ENCODE measurements at places on chromosomes 6 and 20.

DNA sequence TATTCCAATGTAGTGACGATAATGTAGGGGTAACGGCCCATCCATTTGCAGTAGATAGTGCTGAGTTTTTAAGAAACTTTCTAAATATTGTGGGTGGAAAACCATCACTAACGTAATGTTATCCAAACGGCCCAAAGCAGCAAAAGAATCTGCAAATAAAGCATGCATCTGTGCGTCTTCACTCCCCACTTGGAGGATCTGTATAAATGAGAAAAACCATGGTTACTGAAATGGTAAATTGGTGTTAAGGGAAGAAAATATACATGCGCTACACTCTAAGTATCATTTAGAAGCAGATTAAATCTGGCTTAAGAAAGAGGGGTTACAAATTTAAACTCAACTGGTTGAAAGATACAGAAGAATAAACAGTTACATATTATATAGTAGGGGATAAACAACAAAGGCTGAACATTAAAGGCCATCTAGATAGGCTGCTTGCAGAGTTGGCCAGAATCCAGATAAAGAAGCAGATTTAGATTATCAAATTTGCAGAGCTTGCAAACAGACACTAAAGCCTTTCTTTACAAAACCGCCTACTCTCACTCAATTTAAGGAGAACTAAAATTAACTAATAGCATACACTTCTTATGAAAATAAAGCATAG, 93.3 kb downstream of the SESN1 start:
- H3K27me3 ChIP-seq, result no peaks in the 10 kb centered on the region
- H3K36me3 ChIP-seq, result peaks cover 4% of the 10 kb centered on the region
- H3K4me3 ChIP-seq, result no peak overlapping the region
- DNase-seq, result no peak
- no peak overlapping the region for H3K27ac ChIP-seq
- H3K4me1 ChIP-seq, result peaks cover 27% of the 10 kb centered on the region

- H3K36me3 ChIP-seq, result no peaks in the 10 kb centered on the region
- peaks cover 10% of the 10 kb centered on the region for H3K27me3 ChIP-seq
- no peak overlapping the region for H3K4me3 ChIP-seq
- no peaks in the 10 kb centered on the region for H3K4me1 ChIP-seq
- DNase-seq, result no peak
- no peak overlapping the region for H3K27ac ChIP-seq
Measured at GRCh38 chr20:58967652-58968429, 13.2 kb upstream of the NELFCD start.

GRCh38 chr6:139994998-139995397, 620.5 kb upstream of the CITED2 start:
- H3K27ac ChIP-seq, result no peak overlapping the region
- H3K27me3 ChIP-seq, result no peaks in the 10 kb centered on the region
- H3K4me3 ChIP-seq, result no peak overlapping the region
- no peak for DNase-seq
- H3K36me3 ChIP-seq, result no peaks in the 10 kb centered on the region

- peaks cover 11% of the 10 kb centered on the region for H3K4me1 ChIP-seq
- H3K27ac ChIP-seq, result no peak overlapping the region
Measured at GRCh38 chr6:109332748-109333147, 49.5 kb downstream of the CD164 start.

- peaks cover 15% of the 10 kb centered on the region for H3K27me3 ChIP-seq
- DNase-seq, result no peak
- H3K27ac ChIP-seq, result no peak overlapping the region
- H3K4me1 ChIP-seq, result no peaks in the 10 kb centered on the region
- H3K4me3 ChIP-seq, result no peak overlapping the region
- peaks cover 3% of the 10 kb centered on the region for H3K36me3 ChIP-seq
Measured at GRCh38 chr6:4451081-4451480, 315.7 kb upstream of the ECI2 start.

- no peaks in the 10 kb centered on the region for H3K36me3 ChIP-seq
- H3K27me3 ChIP-seq, result peaks cover 8% of the 10 kb centered on the region
- no peak for DNase-seq
- H3K4me3 ChIP-seq, result no peak overlapping the region
Measured at GRCh38 chr6:106069478-106069877, 16.7 kb upstream of the PRDM1 start.

DNA sequence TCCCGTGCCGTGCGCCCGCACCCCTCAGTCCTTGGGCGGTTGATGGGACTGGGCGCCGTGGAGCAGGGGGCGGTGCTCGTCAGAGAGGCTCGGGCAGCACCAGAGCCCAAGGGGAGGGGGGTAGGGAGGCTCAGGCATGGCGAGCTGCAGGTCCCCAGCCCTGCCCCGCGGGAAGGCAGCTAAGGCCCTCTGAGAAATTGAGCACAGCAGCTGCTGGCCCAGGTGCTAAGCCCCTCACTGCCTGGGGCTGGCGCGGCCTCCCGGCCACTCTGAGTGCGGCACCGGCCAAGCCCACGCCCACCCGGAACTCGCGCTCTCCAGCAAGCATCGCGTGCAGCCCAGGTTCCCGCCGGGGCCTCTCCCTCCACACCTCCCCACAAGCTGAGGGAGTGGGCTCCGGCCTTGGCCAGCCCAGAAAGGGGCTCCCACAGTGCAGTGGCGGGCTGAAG, 16.4 kb downstream of the SOX4 start:
- H3K27ac ChIP-seq, result no peak overlapping the region
- H3K27me3 ChIP-seq, result peaks cover 2% of the 10 kb centered on the region
- H3K4me1 ChIP-seq, result no peaks in the 10 kb centered on the region
- no peak for DNase-seq

DNA sequence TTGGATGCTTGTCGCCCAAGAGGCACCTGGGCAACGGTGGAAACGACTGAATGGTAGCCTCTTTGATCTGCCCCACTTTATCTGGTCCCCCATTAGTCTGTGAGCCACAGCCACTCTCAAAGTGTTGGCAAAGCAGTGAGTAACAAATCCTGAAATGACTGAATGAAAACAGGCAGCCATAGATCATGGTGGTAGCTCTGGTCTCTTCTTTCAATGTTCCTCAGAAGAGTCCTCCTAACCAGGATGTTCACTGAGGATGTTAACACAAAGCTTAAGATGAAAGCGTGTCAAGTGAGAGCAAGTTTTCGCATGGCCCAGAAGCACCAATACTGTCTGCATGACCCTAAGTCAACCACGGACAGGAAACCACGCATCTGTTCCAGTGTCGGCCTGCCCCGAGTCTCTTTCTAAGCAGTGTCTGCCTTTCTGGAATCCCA, 107.3 kb downstream of the IRF4 start:
- H3K36me3 ChIP-seq, result peaks cover 45% of the 10 kb centered on the region
- peak; percentile 63 for DNase-seq
- H3K27ac ChIP-seq, result peak overlapping the region; percentile 99
- peaks cover 91% of the 10 kb centered on the region for H3K4me1 ChIP-seq
- H3K27me3 ChIP-seq, result no peaks in the 10 kb centered on the region
- H3K4me3 ChIP-seq, result peak overlapping the region; percentile 80

DNA sequence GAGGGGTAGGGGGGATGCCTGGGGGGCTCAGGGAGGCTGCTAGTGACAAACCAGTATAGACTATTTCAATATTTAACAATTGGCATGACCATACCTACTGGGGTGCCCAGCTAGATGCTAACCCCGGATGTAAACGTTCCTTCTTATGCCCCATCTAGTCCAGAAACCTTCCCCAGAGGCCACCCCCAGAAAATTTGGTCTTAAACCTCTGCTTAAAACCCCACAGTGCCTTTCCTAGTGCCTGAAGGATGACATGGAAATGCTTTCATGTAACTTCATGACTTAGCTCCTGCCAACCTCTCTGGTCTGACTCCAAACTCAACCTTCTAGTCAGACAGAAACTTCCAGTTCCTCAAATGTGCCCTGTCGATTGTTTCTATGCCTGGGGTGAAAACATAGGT, 52.0 kb downstream of the JPH2 start:
- no peaks in the 10 kb centered on the region for H3K36me3 ChIP-seq
- no peak overlapping the region for H3K27ac ChIP-seq
- DNase-seq, result no peak
- no peaks in the 10 kb centered on the region for H3K4me1 ChIP-seq
- peaks cover 9% of the 10 kb centered on the region for H3K27me3 ChIP-seq

DNA sequence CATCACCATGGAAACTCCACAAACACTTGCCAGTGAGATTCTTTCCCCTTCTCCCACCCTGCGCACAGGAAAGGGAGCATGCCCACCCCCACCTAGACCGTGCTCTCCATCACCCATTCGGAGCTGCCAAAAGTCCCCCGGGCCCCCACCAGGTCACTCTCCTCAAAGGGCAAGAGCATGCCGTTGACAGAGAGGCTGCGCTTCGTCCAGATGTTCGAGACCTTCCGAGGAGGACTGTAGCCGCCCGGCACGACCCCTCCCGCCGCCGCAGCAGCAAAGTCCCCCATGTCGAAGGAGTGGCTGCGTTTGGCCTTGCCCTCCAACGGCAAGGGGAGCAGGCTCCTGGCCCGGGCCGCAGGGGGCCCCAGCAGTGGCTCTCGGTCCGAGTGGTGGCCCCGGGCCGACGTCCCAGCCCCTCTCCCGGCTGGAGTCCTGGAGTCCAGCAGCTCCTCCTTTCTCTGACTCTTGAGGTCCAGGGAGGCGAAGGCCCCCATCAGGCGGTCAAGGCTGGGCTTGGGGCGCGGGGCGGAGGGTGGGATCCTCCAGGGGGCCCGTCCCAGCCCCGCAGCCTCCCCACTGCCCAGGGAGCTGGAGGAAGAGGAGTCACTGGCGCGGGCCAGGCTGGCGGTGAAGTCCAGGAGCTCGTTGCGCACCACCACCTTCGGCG, 195.2 kb downstream of the LRFN2 start:
- H3K4me1 ChIP-seq, result peaks cover 30% of the 10 kb centered on the region
- no peaks in the 10 kb centered on the region for H3K36me3 ChIP-seq
- no peak overlapping the region for H3K4me3 ChIP-seq
- no peak for DNase-seq
- H3K27ac ChIP-seq, result no peak overlapping the region

- no peak overlapping the region for H3K4me3 ChIP-seq
- H3K4me1 ChIP-seq, result peaks cover 22% of the 10 kb centered on the region
- DNase-seq, result no peak
- peaks cover 2% of the 10 kb centered on the region for H3K27me3 ChIP-seq
Measured at GRCh38 chr6:155448668-155449449, 6.8 kb downstream of the NOX3 start.

DNA sequence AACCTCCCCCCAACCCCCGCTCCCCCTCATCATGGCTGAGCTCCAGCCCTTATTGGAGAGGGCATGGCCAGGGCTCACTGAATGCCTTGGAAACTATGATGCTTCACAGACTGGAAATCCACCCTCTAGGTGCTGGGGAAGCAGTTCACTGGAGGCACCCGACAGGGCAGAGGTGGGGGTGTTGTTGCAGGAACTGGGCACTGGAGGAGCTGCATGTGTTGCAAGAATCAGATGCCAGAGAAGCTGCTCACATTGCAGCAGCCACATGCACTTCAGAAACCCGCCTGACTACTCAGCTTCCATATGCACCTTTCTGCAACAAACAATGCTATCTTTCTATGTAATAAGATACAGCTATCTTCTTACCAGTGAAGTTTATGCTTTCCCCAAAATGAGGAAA, 7.9 kb upstream of the TBPL1 start:
- H3K4me1 ChIP-seq, result no peaks in the 10 kb centered on the region
- DNase-seq, result no peak
- no peak overlapping the region for H3K27ac ChIP-seq
- H3K36me3 ChIP-seq, result no peaks in the 10 kb centered on the region
- no peak overlapping the region for H3K4me3 ChIP-seq

GRCh38 chr6:151352410-151353396, 38.7 kb downstream of the ZBTB2 start:
- no peak for DNase-seq
- no peaks in the 10 kb centered on the region for H3K36me3 ChIP-seq
- no peak overlapping the region for H3K27ac ChIP-seq

DNA sequence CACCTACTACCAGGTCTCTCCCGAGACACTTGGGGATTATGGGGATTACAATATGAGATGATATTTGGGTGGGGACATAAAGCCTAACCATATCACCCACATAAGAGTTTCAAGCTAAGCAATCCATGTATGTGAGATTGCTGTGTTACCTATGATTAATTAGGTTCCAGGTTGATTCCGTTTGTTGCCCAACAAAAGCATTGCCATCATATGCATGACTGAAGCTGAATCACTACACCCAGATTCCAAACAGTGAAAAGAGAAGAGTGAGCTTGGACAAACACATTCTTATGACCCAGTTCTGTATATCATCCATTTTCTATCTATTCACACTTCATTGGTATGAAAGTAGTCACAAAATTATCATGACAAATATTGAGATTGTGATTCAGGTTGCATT, 952.5 kb upstream of the MAN1A1 start:
- H3K27ac ChIP-seq, result no peak overlapping the region
- H3K36me3 ChIP-seq, result no peaks in the 10 kb centered on the region
- no peaks in the 10 kb centered on the region for H3K27me3 ChIP-seq
- H3K4me3 ChIP-seq, result no peak overlapping the region

DNA sequence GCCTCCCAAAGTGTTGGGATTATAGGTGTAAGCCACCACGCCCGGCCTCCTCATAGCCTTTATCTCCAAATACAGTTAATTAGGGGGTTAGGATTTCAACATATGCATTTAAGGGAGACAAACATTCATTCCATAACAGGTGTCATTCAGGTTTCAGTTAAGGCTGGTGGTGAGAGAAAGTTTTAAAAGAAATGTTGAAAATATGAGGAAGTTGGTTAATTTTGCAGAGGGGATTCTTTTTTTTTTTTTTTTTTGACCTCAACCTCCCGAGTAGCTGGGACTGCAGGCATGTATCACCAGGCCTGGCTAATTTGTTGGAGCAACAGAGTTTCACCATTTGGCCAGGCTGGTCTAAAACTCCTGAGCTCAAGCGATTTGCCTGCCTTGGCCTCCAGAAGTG, 12.5 kb upstream of the EBF4 start:
- no peak for DNase-seq
- H3K36me3 ChIP-seq, result no peaks in the 10 kb centered on the region
- no peak overlapping the region for H3K27ac ChIP-seq
- no peaks in the 10 kb centered on the region for H3K4me1 ChIP-seq

DNA sequence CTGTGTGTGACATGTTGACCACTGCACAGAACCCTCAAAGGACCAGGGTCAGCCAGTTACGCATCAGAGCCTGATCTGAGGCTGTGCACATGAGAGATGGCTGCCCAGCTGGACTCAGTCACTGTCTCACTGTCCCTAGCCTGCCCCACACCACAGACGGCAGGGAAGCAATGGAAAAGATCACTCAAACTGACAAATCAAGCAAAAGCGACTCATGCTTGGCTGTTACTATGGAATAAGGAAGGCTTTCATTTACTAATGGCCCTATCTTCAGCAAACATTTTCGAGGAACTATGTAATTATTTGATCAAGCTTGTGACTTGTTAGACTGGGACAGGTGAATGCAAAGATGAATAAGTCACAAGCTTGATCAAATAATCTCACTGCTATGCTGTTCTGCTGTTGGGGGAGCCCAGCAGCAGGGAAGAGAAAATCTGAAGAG, 137.0 kb downstream of the SLC23A2 start:
- H3K27ac ChIP-seq, result no peak overlapping the region
- H3K36me3 ChIP-seq, result peaks cover 29% of the 10 kb centered on the region
- no peak for DNase-seq
- H3K27me3 ChIP-seq, result no peaks in the 10 kb centered on the region
- H3K4me1 ChIP-seq, result no peaks in the 10 kb centered on the region
